ENCODE measurements at places on chromosomes 3 and 15. TPM values are rescaled to one million over a fixed set of nuclear protein-coding genes. Genes with fewer than 3 reads are reported as not detected.

DNA sequence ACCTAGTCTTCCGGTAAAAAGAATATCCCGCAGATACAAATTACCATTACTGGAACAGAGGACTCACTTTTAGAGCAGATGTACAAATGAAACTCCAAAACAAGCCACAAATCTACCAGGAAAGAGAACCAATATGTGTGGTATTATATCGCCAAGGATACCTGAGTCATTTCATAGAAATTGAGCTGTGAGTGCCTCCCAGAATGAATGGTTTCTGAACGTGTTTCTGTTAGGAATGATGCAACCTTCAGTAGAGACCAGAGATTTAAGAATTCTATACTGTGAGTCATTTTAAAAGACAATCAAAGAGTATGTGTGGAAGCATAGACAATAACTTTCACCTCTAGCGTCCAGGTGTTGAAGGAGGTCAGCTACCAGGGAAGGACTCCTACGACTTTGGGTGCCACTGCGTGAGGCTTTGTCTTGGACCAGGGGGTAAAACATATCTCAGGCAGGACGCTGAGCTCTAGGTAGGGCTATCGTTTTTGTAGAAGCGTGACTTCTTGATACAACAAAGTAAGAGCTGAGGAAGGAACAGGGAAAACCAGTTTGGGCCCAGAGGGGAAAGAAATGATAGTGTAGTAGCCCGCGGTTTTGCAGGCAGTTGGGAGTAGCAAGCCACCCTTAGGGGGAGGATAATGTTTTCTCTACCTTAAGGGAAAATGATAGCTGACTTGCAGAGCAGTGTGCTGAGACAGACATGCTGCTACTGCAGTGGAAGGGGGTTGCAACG is 210.4 kb downstream of the TP63 start:
- no peak overlapping the region for H3K4me3 ChIP-seq
- no peaks in the 10 kb centered on the region for H3K27me3 ChIP-seq
- H3K4me1 ChIP-seq, result peaks cover 52% of the 10 kb centered on the region
- no peak overlapping the region for H3K27ac ChIP-seq
- H3K36me3 ChIP-seq, result no peaks in the 10 kb centered on the region
- DNase-seq, result no peak

- H3K4me3 ChIP-seq, result no peak overlapping the region
- H3K36me3 ChIP-seq, result no peaks in the 10 kb centered on the region
- no peak for DNase-seq
- no peak overlapping the region for H3K27ac ChIP-seq
- peaks cover 10% of the 10 kb centered on the region for H3K27me3 ChIP-seq
Measured at GRCh38 chr3:180534828-180535227, 67.1 kb upstream of the TTC14 start.

Gene DUOXA1
- total RNA-seq, result 1.1 TPM

GRCh38 chr15:58374147-58374546 is 57.6 kb upstream of the LIPC start:
- H3K4me3 ChIP-seq, result no peak overlapping the region
- H3K36me3 ChIP-seq, result no peaks in the 10 kb centered on the region
- no peaks in the 10 kb centered on the region for H3K4me1 ChIP-seq
- DNase-seq, result no peak

Gene NEK11
- 4.4 TPM for total RNA-seq

Gene TRPM1
- not detected for total RNA-seq

Gene STAC
- 2.0 TPM for total RNA-seq

Gene DLL4
- total RNA-seq, result 0.11 TPM

GRCh38 chr15:75732809-75733451 is 20.3 kb upstream of the CSPG4 start:
- no peaks in the 10 kb centered on the region for H3K36me3 ChIP-seq
- no peak overlapping the region for H3K4me3 ChIP-seq
- peaks cover 1% of the 10 kb centered on the region for H3K4me1 ChIP-seq
- peak; percentile 68 for DNase-seq
- no peaks in the 10 kb centered on the region for H3K27me3 ChIP-seq

Gene WWTR1
- 72.9 TPM for total RNA-seq

DNA sequence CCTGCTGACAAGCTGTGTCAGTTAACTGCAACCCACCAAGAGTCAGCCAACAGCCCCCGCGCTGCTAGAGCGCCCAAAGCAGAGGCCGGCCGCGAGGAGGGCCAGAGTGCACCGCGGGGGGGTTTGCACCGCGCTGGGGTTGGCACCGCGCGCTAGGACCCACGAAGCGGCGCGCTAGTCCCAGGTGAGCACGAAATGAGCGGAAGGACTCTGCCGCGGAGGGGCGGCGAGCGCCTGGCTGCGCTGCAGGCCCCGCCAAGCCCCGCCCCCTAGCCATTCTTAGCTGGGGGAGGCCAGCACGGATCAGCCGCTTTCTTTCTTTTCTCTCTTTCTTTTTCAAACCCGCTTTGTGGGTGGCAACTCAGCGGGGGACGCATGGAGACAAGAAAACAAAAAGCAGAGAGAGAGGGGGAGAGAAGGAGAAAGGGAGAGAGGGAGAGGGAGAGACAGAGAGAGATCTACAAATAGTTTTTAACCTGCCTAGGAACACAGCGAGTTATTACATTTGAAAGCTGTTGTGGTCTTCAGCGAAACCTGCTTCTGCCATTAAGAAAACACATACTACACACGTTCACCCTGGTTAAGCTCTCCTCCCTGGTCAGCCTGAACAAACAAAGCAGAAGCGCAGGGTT is 6.9 kb upstream of the FOXB1 start:
- H3K27me3 ChIP-seq, result peaks cover 100% of the 10 kb centered on the region
- peak overlapping the region; percentile 5 for H3K4me3 ChIP-seq
- H3K4me1 ChIP-seq, result peaks cover 3% of the 10 kb centered on the region
- no peak for DNase-seq

DNA sequence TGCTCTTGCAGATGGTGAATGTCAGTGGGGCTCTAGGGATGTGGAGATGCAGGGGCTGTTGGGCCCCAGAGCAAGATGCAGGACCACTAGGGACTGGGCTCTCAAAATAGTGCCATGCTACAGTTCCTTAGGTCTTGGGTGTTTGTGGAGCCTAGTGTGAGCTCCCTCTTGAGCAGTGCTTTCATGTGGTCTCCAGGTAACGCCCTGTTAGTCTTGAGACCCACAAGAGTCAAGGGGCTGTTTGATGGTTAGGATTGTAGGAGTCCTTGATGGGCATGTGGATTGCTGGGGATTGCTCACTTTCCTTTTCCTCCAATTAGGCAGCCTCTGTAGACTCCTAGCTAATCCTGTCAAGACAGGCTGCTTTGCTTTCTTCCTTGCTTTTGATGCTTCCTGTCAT is 56.0 kb downstream of the CCDC66 start:
- no peaks in the 10 kb centered on the region for H3K27me3 ChIP-seq
- H3K27ac ChIP-seq, result no peak overlapping the region
- DNase-seq, result no peak
- H3K4me3 ChIP-seq, result no peak overlapping the region
- no peaks in the 10 kb centered on the region for H3K36me3 ChIP-seq

DNA sequence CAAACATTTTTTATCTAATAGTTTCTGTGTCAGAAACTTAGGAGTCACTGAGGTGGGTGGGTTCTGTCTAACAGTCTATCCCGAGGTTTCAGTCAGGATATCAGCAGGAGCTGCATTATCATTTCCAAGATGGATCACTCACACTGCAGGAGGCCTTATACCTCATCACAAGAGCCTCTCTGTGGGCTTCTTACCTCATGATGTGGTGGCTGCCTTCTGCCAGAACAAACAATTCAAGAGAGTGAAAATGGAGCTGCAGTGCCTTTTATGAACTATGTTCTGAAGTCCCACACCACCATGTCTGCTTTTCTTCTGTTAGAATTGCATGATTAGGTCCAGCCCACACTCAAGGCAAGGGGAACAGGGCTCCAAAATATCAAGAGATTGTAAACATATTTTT is 27.9 kb downstream of the RFX7 start:
- no peaks in the 10 kb centered on the region for H3K36me3 ChIP-seq
- DNase-seq, result peak; percentile 28
- no peaks in the 10 kb centered on the region for H3K4me1 ChIP-seq
- H3K27ac ChIP-seq, result no peak overlapping the region
- no peak overlapping the region for H3K4me3 ChIP-seq
- no peaks in the 10 kb centered on the region for H3K27me3 ChIP-seq

DNA sequence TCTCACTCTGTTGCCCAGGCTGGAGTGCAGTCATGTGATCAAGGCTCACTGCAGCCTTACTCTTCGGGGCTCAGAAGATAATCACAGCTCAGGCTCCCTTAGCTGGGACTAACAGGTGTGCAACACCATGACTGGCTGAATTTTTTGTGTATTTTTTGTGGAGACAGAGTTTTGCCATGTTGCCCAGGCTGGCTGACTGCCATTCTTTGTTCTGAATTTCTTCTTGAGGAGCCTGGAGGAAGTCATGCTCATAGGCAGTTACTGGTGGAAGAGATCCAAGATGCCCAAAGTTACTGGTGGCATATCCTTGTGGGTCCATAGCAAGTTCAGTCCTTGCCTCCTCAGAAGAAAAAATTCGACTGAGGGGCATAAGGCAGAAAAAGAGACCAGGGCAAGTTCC is 16.6 kb upstream of the UBP1 start:
- H3K4me1 ChIP-seq, result no peaks in the 10 kb centered on the region
- DNase-seq, result no peak
- H3K27ac ChIP-seq, result no peak overlapping the region

- H3K27me3 ChIP-seq, result no peaks in the 10 kb centered on the region
- no peak overlapping the region for H3K4me3 ChIP-seq
- no peak for DNase-seq
- no peaks in the 10 kb centered on the region for H3K36me3 ChIP-seq
- H3K4me1 ChIP-seq, result no peaks in the 10 kb centered on the region
Measured at GRCh38 chr3:128390867-128391266, 75.8 kb downstream of the DNAJB8 start.

Data from A673 (cell line).